Gastroesophageal sphincter (tissue), 4 donors: ENCODE measurements at places on chromosomes 5 and 9. TPM values are rescaled to one million over a fixed set of nuclear protein-coding genes. Genes with fewer than 3 reads are reported as not detected.
A peak's percentile ranks its signal among the peaks of the same experiment; 100 is the strongest.

DNA sequence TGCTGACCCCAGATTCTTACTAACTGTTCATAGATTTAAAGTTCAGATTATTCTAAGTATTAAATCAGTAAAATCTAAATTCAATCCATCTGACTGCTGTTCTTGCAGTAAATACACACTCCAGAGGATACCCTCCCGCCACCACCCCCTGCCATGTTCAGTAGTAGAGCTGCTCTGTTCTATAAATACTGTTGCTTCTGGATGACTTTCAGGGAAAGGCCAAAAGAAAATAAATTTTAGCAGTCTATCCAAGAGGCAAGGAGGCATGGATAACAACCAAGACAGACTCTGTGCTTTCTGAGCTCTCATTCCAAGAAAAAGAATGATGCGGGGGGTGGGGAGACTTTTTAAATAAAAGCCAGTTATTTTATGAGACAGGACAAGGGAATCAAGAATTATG is 115.1 kb downstream of the ADAMTS6 start:
- ATAC-seq = no peak

- peak; percentile 94 for ATAC-seq
These were observed 69.1 kb downstream of the ADAMTS2 start for GRCh38 chr5:179275941-179276837.

Gene NUTM2G
- not detected for total RNA-seq

GRCh38 chr5:180176191-180176590 is 32.8 kb downstream of the RASGEF1C start:
- ATAC-seq = no peak

DNA sequence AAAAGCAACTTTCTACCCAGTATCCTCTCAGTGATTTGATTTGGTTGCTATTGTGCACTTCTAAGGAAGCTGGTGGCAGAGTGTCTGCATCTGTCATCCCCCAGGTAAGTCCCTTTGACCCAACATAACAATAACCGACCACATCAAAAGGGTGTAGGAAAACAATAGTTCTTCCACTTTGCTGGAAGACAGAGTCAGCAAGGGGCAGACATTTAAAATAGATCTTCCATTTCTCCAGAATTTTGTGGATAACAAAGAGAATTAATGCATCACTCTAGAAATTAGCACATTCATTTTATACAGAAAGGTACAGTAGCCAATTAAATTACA is 177.5 kb downstream of the EBF1 start:
- no peak for ATAC-seq

Gene OR1Q1
- total RNA-seq = not detected

DNA sequence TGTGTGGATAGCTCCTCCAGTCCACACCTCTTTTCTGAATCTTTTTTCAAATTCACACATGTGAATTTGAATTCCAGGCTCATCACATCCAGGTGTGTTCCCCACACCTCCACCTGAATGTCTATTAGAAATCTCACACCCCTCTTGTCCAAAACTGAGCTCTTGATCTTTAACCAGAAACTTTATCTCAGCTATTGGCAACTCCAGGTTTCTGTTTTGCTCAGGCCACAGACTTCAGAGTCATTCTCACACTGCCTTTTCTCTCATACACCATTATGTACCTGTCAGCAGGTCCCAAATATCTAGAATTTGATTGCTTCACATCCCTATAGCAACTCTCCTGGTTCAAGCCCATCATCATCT is 11.6 kb downstream of the NIPSNAP3B start:
- ATAC-seq = no peak

- ATAC-seq = no peak
These were observed 230.8 kb upstream of the IRX4 start for GRCh38 chr5:2113348-2114131.

DNA sequence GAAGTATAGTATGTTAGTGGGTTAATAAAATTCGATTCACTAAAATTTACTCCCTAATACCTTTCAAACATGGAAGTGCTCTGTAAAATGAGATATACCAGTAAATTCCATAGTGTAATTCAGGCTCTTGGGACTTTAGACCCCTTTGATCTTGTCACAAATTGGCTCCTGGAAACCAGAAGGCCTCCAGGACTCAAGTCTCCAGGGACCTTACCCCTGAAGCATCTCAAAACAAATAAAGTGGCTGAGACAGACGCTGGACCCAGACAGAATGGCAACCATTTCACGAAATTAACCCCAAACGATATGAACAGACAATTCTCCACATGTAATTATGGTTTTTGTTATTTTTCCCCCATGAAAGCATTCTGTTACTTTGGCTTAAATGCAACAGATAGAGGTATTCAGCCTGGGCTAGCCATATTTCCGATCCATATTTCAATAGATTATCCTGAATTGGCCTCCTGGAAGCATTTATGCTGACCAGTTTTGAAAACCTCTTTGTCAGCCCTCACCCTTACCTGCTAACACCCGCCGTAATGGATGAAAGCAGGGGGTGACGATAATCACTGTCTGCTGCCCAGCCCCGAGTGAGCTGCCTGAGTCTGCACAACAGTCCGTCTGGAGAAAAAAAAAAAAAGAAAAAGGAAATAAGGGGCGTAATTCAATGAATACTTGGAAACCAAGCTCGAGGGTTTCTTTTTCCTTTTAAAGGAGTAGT is 34.1 kb upstream of the EFNA5 start:
- no peak for ATAC-seq

DNA sequence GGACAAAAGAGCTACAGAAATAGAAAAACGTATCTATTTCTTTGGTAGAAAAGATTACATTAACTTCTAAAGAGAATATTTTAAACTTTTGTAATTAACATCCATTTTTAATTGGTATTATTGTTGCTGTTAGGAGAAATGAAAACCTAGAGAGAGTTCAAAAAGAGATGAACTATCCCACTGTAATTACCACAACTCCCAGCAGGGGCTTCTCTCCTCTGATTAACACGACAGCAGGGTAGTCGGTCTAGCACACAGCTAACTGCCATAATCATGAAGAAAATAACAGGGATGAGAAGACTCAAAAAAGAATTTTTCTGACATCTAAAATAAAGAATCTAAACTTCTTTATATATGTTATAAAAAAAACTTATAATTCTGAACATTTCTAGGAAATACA is 86.2 kb upstream of the CDH9 start:
- no peak for ATAC-seq

Gene KIF12
- total RNA-seq = not detected

DNA sequence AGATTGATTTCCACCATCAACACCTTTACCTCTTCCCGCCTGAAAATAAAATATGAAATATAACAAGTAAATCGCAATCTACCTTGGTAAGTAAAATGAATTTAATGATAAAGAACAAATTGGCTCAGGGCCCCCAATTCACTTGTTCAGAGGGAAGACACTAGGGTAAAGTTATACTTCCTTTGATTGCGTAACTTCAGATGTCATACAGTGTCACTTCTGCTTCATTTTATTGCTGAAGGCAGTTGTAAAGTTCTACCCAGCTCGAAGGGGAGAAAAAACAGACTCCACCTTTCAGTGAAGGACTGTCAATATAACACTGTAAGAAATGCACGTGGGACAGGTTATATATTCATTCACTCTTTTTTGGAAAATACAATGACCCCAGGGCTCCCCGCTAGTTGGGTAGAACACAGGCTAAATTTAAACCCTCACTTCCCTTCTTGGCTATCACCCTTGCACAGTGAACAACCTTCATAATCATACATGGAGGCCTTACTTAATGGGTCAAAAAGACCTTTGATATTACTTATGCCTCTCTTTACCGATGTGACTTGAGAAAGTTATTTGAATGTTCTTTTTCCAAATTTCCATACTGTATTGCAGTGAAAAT is 848.8 kb downstream of the MAT2B start:
- ATAC-seq = no peak

Gene PKD2L2
- 0.15 TPM for total RNA-seq

Gene GMCL2
- not detected for total RNA-seq

DNA sequence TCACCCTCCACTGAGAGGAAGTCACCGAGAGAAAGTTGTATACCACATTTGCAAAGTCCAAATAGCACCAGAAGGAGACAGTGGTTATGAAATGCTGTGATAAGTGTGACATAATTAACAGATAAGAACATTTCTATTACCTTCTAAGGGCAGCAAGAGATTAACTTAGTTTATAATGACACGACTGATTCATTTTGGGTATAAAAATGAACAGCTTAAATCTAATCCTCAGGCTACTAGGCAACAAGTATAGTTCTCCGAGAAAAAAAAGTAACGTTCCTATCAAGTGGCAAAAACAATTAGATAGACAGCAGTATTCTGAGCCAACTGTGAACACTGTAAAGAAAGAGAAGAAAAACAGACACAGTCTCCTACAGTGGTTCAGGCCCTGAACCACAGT is 431.2 kb upstream of the GRAMD2B start:
- ATAC-seq = no peak

Gene LMAN2
- total RNA-seq = 116 TPM

GRCh38 chr5:138467711-138468132 is 2.4 kb downstream of the EGR1 start:
- ATAC-seq = no peak

DNA sequence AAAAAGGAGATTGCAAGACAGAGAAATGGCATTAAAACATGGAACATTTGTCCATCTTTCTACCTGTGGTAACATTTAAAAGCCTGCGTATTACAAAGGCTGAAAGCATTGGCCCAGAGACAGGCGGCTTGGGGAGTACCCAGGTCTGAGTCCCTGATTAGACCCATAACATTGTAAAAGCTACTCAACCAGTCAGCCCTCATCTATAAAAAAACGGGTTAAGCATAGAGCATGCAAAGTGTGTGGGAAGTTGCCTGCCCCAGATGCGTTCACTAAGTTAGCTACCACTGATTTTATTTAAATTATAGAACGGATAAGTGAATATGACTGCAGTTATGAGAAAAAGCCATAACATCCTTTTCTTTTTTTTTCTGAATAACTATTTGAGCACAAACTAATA is 276.1 kb downstream of the CDH12 start:
- no peak for ATAC-seq

Gene SMIM33
- total RNA-seq = not detected

Gene KCNIP1
- 1.1 TPM for total RNA-seq

- no peak for ATAC-seq
These were observed 151.2 kb upstream of the RUSC2 start for GRCh38 chr9:35338561-35339274.

Gene IFNE
- total RNA-seq = not detected

Gene SCGB3A2
- total RNA-seq = not detected

Gene KLF9
- total RNA-seq = 117 TPM

DNA sequence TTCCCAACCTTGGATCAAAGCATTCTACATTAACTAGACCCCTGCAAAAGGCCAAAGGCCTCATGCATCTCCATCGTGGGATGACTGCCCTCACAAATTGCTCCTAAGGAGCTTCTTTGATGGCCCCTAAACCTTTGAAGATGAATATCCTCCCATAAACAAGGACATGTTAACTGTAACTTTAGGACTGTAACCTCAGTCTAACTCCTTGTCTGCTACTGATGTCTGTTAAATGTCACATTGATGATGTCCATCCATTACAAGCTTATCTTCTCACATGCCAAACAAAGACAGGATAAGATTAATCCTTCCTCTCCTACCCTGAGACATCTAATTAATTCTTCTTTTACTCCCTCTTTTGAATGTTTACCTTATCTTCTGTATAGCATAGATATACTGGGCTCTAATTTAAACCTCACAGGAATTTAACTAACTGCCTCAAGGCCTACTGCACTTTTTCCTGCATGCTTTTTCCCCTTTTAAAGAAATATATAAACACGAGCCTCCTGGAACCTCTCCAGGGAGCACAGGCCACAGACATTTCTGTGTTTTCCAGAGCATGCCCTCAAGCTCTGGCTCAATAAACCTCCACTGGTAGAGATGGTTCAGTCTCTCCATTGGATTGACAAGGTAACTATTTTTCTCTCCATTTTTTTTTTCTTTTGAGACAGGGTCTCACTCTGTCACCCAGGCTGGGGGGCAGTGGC is 90.6 kb upstream of the SLC25A48 start:
- ATAC-seq = no peak

DNA sequence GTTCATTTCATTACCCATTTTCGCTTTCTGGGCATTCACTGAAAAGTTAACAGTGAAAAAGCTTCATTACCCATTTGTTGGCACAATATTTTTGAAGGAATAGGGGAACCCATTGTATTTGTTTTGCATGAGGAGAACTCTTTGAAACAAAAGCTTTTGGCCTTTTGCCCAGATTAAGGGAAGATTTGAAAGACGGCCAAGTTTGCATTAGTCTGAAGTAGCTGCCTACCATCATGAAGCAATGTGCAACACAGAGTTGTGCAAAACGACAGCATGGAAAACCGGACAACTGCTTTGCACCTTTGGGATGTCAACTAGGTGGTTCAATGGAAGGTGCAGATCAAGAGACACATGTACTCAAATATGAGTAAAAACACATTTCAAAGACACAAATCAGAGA is 84.9 kb downstream of the TRPM3 start:
- ATAC-seq = no peak

DNA sequence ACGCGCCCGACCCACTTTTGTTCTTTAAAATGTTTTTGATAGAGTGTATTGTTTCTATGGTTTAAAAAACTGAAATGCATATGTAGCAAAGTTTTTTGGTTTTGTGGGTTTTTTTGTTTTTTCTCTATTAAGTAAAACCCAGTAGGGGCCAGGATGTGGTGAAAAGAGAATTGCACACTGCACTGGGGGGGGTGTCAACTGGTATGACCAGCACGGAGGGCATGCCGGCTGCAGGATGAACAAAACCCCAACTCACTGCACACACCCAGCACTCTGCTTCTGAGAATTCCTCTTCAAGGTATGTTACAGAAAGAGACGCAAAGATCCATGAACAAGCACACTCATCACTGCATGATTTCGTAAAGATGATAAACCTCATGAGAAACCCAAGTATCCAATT is 75.0 kb downstream of the STK10 start:
- no peak for ATAC-seq

DNA sequence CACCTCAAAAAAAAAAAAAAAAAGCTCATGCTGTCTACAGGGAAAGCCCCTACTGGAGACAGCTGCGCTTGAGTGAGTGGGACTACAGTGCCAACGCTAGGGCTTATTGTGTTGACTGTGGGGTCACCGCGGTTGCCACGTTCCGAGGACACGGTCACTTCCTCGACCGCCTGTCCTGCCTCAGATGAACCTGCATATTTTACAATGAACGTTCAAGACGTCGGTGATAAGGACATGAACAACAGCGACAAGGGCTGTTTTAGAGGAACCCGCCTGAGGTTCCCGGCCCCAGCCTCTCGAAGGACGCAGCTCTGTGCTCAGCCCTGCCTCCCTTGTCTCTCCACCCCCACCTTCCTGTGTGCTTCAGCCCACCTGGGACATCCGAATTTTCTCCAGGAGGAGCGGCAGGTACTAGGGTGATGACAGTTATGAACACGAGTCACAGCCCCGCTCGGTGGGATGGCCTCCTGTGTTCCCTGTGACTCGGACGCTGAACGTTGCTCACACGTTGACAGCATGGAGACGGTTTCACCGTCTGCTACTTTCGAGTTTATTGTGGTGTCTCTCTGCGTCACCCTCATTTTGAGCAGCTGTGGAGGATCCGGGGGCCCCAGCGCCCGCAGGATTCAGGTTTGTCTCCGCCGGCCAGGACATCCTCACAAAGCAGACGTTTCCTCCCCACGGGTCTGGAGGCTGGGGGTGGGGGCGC is 11.3 kb upstream of the DIPK1B start:
- no peak for ATAC-seq

GRCh38 chr9:27638716-27639115 is 65.4 kb upstream of the C9orf72 start:
- no peak for ATAC-seq

Gene SMIM32
- total RNA-seq = not detected

- ATAC-seq = no peak
These were observed 49.0 kb upstream of the CKMT2 start for GRCh38 chr5:81183811-81184748.

- no peak for ATAC-seq
These were observed 92.7 kb downstream of the RAD23B start for GRCh38 chr9:107375651-107376369.
